ENCODE measurements at places on chromosomes 6 and 20.

DNA sequence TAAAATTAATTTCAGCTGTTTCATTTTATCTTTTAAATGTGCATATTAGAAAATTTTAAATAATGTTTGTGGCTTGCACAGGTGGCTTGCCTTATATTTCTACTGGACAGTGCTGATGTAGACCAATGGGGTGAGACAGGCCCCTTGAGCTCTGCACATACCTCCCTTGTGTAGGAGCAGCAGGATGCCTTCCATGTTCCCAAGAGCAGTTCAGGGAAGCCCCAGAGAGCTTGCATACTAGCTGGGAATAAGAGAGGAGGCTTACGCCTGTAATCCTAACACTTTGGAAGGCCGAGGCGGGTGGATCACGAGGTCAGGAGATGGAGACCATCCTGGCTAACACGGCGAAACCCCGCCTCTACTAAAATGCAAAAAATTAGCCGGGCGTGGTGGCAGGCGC, 61.4 kb downstream of the RFPL4B start:
- DNase-seq = no peak

GRCh38 chr6:135226537-135226936, 45.4 kb downstream of the MYB start:
- no peak for DNase-seq

GRCh38 chr6:163811317-163811716, 396.8 kb downstream of the QKI start:
- no peak for DNase-seq

- DNase-seq = peak; percentile 45
These were observed 182.5 kb downstream of the GMPR start for GRCh38 chr6:16420715-16421461.

DNA sequence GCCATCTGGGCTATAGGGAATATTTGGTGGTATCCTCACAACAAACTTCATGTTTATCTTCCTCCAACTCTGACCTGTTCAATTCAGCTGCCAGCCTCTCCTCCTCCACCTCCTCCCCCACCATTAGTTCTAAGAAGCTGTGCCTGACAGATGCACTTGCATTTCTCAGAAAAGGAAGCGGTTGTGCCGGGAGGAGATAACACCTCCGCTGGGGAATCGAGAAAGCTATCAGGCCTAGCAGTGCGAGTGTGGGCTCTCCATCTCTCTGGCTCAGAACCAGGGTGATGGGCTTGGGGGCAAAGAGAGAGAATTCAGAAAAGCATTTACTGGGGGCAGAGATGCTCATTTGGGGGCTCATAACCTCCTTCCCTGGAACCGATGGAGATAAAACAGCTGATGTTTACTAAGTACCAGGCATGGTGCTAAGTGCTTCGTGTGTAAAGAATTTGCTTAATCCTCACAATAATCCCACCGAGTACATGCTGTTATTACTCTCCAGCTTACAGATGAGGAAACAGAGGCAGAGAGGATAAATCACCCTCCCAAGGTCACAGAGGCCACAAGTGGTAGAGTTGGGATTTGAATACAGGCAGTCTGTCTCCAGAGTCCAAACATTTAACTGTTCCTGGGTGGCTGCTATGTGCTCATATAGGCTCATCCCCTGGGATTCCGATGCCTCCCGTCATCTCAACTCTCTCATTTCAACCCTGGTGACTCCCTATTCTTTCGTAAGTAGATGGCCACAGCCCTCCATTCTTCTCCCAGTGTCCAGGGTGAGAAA, 38.3 kb downstream of the COX4I2 start:
- peak; percentile 45 for DNase-seq

GRCh38 chr20:39849664-39850063, 839.4 kb downstream of the MAFB start:
- DNase-seq = no peak

GRCh38 chr20:61799928-61800327, 265.8 kb downstream of the TAF4 start:
- no peak for DNase-seq

GRCh38 chr6:108294297-108294726, 542 bp upstream of the AFG1L start:
- no peak for DNase-seq

DNA sequence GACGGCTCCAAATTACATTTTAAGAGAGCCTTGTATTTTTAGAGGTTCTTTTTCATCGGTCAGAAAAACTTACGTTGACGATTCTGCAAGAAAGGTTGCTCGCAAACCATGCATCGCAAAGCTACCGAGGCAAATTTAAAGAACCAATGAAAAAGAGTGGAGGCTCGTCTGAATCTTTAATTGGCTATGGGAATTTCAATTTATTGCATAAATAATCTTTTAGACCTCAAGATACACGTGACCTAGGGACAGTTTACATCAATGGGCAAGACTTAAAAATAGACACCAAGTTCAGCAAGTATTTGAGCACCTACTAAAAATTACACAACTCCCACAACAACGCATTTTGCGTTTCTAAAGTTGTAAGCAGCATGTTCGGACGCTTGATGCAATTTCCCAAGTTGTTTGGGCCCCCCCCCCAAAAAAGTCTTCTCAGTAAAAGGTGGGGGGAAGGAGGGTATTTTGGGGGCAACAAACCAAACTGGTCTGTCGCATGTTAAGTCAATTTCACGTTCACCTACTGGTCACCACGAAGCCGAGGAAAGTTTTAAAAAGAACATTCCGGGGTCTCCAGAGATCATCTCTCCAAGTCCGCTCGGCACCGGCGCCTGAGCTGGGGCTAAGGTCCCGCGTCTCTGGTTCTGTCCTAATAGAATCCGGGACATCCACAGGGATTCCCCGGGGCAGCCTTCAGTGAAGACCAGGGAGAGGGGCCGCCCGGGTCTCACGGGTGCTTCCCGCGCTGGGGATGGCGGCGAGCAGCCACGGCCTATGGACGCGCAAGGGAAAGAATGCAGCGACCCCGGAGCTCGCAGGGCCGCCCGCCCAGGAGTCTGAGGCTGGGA, 851 bp downstream of the SNX5 start:
- peak; percentile 17 for DNase-seq

- no peak for DNase-seq
These were observed 99.0 kb upstream of the FOXQ1 start for GRCh38 chr6:1212919-1213318.

- DNase-seq = peak; percentile 64
These were observed 35.4 kb downstream of the MAN1A1 start for GRCh38 chr6:119313937-119314884.

DNA sequence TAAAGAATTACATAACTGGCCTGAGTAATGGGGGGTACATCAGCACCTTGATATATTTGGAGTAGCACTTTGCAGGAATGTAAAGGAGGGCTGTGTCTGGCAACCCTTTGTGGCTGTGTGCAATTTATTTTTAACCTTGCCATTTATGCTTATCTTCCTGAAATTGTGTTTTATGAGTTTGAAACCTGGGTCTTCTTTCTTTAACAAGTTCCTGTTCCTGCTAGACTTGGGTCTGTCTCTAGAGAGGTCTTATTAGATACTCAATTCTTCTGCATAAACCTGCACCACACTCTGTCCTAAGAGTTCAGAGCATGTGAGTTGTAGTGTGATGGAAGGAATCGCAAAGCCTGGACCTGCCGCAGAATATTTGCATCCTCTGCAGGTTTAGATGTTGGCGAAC, 181.0 kb downstream of the JARID2 start:
- no peak for DNase-seq

DNA sequence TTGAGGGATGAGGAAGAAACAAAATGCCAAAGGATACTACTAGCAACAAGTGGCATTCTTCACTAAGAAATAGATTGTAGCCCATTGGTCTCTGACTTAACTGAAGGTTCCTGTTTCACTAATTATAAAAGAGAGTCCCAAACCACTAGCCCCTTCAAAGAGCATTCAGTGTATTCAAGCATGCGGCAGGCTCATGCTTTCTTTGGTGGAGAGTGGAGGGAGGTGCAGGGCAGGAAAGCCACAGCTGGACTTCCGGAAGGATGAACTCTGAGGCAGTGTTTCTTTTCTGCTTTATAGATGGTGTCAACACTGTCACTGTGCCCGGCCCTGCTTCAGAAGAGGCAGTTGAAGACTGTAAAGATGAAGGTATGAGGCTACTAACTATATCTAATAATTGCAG, 636.1 kb downstream of the KIF16B start:
- DNase-seq = no peak

- DNase-seq = peak; percentile 17
These were observed at the start of gene SRSF12 for GRCh38 chr6:89117211-89118108. TSS of gene SRSF12 (minus strand) at chr6:89118071. CDS start at chr6:89117887, 184 bp downstream.

DNA sequence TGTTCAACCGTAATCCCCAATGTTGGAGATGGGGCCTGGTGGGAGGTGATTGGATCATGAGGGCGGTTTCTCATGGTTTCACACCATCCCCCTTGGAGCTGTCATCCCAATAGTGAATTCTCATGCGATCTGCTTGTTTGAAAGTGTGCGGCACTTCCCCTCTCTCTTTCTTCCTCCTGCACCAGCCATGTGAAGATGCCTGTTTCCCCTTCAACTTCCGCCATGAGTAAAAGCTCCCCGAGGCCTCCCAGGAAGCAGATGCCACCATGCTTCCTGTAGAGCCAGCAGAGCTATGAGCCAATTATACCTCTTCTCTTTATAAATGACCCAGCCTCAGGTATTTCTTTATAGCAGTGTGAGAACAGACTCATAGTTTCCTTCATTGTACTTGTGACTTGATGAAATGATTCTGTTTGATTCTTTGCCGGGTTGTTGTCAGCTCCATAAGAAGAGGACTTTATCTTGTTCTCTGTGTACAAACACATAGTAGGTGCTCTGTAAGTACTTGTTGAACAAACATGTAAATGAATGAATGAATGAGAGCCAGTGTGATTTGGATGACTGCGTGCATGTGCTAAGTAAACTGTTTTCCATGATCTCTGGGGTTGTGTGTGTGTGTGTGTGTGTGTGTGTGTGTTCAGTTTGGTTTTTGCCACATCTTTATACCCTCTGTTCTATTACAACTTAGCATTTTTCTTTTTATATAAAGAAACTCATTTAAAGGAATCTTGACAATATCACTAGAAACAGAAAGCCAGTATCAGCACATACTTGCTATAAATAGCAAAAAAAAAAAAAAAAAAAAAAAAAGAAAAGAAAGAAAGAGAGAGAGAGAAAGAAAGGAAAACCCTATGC, 22.5 kb upstream of the PTGIS start:
- no peak for DNase-seq

- no peak for DNase-seq
These were observed 750 bp upstream of the PAK5 start for GRCh38 chr20:9839626-9840025.

GRCh38 chr20:41425180-41425884, 58.7 kb upstream of the EMILIN3 start:
- no peak for DNase-seq

- no peak for DNase-seq
These were observed 42.7 kb downstream of the TFEB start for GRCh38 chr6:41692730-41693129.

DNA sequence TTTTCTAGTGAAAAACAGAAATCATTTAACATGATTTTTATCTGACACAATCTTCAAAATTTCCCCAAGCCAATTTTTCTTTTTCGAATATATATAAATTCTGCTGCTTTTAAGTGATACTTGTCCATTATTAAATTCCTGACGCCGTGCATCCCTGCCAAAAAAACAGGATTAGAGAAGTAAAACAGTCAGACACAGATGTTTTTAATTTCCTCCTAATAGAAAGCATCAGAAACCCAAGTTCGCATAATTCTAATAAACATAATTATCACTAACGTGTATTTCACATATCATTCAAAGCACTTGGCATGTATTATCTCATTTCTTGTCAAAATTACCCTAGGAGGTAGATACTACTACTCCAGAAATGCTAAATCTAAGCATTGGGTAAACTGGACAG, 179.5 kb downstream of the ZFP64 start:
- no peak for DNase-seq

GRCh38 chr6:150149146-150149545, 6.3 kb downstream of the PPP1R14C start:
- no peak for DNase-seq

DNA sequence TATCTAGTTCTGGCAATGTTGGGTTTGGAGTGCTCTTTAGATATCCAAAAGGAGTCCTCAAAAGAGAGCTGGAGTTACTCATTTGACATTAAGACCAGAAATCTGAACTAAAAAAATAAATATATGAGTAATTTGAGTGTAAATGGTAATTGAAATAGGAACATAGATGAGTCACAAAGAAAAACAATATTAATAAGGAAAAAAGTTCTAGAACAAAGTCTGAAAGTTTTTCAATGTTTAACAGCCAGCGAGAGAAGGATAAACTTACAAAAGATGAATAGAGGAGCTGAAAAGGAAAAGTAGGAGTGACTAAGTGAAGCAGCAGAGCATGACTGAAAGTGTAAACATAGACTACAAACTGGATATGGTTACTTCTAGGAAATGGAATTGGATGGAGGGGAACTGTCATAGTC, 46.8 kb downstream of the EPM2A start:
- DNase-seq = no peak

DNA sequence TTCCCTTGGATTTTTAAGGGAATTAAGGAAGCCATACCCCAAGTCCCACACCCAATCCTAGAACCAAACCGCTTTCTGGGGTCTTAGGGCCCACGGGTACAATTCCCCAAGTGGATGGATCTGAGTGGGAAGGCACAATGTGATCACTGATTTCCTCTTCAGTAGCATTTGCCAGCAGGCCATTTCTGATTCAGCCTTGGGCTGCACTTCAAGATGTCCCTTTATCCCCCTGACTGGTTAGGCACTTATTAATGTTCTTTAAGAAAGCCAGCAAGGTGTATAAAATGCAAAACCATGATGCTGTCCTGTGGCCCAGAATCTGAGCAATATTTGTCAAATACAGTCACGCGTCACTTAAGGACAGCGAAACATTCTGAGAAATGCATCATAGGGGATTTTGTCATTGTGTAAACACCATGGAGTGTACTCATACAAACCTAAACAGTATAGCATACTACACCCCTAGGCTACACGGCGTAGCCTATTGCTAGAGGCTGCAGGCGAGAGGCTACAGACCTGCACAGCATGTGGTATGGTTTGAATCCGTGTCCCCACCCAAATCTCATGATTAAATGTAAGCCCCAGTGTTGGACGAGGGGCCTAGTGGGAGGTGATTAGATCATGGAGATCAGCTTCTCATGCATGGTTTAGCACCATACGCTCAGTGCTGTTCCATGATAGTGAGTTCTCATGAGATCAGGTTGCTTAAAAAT, 234.2 kb downstream of the NRN1 start:
- no peak for DNase-seq

- no peak for DNase-seq
These were observed 57.8 kb downstream of the SLC2A10 start for GRCh38 chr20:46767127-46767761.

GRCh38 chr6:138278326-138278725, 60.0 kb upstream of the PBOV1 start:
- DNase-seq = no peak

GRCh38 chr6:111411978-111412566, 70.9 kb downstream of the REV3L start:
- no peak for DNase-seq

- DNase-seq = no peak
These were observed 46.2 kb downstream of the TRAF3IP2 start for GRCh38 chr6:111559188-111560097.

Measured in effector memory CD8-positive, alpha-beta T cell (primary cell).